CD4-positive, alpha-beta T cell treated with Interleukin-15 for 4 hours (primary cell): ENCODE measurements at places on chromosomes 5 and 9.
A peak's percentile ranks its signal among the peaks of the same experiment; 100 is the strongest.

GRCh38 chr5:38827525-38827924 is 18.3 kb upstream of the OSMR start:
- no peak for DNase-seq

DNA sequence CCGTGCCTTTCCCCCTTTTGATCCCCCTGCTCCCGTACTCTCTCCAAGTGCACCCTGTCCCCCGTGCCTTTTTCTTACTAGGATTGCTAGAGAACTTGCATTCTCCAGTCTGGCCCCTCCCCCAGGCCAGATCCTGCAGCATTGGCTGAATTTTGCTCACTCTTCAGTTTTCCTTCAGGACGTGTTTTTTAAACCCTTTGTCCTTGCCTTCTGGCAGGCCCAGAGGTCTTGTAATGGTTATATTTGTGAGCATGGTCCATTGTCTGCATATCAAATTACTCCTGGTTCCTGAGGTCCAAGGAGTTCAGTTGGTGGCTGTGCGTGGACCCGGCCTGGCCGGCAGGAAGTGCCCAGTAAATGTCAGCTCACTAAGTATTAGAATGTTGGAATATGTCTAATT is 606 bp downstream of the TBC1D13 start:
- no peak for DNase-seq

DNA sequence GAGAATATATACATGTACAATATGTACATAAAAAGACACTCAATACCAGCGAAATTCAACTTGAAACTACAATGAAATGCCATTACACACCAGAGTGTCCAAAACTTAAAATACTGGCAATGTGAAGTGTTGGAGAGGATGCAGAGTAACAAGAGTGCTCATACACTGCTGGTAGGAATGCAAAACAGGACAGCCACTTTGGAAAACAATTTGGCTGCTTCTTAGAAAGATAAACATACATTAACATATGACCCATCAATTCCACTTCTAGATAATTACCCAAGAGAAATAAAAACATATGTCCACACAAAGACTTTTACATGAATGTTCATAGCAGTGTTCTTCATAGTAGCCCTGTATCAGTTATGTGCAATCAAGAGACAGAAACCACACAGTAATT is 39.4 kb upstream of the BARX1 start:
- DNase-seq: no peak

GRCh38 chr5:171845040-171845630 is 59.5 kb downstream of the SMIM23 start:
- no peak for DNase-seq

- no peak for DNase-seq
These were observed 7.7 kb downstream of the CXXC5 start for GRCh38 chr5:139655727-139656271.

DNA sequence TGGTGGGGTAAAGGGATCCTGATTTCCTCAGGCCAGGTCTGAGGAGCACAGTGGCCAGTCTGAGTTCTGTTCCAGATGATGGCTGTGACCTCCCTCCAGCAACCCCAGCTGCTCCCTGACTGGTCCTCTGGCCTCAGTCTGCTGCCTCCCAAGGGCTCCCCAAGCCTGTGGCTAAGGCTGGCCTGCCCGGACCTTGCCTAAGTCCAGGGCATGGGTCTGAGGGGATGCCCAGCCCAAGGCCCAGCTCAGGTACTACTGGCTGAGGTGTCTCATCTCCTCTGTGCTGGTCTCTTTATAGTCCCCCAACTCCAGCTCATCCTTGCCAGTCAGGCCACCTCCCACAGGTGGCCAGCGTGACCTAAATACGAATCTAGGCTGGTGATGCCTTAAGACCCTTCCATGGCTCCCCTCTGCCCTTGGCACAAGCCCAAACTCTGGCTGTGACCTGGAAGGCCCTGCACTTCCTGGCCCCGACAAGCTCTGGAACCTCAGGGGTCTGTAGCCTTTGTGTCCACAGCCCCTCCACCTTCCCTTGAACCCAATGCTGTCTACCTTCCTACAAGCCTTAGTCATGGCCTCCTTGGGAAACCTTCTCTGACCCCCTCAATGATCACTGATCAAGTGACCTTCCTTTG is 9.8 kb downstream of the KIF12 start:
- DNase-seq: no peak

DNA sequence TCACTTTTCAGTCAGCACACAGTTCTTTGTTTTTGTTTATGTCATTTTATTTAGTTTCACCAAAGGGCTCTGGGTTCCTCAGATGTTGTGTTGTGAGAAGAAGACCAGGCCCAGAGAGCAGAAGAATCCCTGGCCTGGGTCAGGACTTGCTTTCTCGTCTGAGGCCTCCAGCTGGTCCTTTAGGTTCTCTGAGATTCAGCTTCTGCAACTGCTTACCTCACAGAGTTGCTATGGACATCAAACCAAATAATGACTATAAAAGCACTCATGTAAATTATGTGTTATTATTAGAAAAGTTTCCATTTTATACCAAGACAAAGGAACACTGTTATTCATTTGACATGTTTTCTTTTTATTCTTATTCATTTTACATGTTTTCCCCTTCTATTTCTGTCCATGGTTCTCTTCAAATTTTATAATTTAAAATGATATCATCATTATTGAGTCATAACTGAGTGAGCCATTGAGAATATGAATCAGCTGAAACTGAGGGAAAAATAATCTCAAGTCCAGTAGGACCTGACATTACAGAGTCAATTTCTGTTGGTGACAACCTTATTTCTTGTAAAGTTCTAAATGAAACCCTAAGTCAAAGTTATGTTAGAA is 44.0 kb upstream of the GLRX start:
- no peak for DNase-seq

- no peak for DNase-seq
These were observed 72.3 kb downstream of the XRCC4 start for GRCh38 chr5:83149671-83150070.

GRCh38 chr5:144567421-144567780 is 396.7 kb downstream of the KCTD16 start:
- DNase-seq: no peak

GRCh38 chr5:124536333-124536732 is 210.1 kb downstream of the ZNF608 start:
- DNase-seq: no peak

DNA sequence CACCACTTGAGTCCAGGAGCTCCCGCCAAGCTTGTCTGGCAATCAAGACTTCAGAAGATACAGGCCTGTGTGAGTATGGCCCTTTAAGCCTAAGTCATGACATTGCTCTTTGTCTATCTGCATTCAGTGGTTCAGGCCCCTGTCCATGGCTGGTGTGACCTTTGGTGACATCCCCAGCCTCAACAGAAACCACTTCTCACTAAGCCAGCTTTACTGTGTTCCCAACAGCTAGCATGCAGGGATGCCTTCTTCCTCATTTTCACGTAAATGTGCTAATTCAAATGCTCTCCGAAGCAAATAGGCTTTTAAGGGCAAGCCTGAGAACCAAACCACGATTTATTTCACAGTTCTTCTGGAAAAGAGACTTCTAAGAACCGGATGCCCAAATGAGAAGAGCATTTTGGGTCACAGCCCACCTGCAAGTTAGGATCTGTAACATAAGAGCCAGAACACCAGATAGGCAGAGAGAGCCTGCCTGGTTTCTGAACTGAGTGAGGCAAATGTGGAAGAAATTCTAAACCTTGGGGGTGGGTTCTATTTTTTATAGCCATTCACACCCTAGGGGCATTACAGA is 14.9 kb downstream of the CD180 start:
- DNase-seq: peak; percentile 42

- no peak for DNase-seq
These were observed 128.0 kb upstream of the KLF9 start for GRCh38 chr9:70542311-70542931.

DNA sequence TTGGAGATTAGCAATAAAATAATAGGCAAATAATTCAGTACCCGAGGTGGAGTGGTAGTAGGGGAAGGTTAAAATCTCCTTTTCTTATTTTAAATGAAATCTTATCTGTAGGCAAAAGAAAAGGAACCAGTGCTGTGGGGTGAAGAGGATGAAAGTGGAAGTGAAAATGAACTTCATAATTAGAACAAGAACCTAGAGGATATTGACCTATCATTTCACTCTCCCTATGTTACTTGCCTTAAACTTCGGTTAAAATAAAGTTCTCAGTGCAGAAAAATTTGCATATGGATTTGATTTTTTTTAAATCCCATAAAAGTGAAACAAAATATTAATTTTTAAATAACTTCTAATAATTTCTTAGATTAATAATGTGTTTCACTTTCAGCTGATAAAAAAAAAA is 1094.9 kb upstream of the C9orf72 start:
- DNase-seq: no peak

GRCh38 chr5:67147760-67148159 is 48.8 kb downstream of the CD180 start:
- DNase-seq: no peak

DNA sequence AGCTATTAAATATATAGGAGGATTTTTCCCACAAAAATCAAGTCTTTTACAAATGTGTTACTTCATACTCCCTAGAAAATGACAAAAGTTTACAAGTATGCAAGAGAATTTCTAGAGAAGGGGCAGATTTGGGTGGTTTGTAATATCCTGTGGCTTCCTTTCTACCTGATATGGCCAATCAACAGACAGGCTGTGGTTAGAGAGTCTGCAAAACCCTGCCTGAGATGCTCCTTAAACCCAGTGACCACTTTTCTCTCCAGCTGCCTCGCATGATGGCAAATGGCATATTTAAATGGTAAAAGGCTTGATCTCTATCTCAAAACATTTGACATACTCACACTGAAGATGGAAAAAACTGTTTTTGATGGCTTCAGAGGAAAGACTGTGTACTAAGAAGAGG is 550.1 kb upstream of the ZNF462 start:
- no peak for DNase-seq

- no peak for DNase-seq
These were observed 218.6 kb downstream of the ESM1 start for GRCh38 chr5:54766748-54767147.

- DNase-seq: peak; percentile 76
These were observed 30.4 kb downstream of the CAMK4 start for GRCh38 chr5:111254613-111255012.

- no peak for DNase-seq
These were observed 35.6 kb upstream of the NIM1K start for GRCh38 chr5:43156388-43156787.

DNA sequence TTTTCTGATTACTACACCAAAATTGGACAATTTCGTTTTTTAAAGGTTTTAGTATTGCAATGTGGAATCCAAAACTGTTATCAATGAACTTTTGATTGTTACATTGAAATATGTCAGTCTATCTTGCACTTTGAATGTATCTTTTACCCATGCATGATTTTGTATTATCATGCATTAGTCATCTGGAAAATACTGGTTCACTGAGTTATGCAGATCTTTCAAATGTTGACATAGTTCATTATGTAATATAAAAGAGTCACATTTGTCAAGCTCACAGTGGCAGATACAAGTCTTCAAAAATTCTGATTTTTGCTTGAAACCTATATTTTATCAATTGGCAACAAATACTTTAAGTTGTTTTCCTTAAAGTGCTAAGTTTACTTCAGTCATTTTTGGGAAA is 85.2 kb downstream of the NR3C1 start:
- no peak for DNase-seq

- no peak for DNase-seq
These were observed 79.5 kb upstream of the ZSWIM6 start for GRCh38 chr5:61252643-61252925.

DNA sequence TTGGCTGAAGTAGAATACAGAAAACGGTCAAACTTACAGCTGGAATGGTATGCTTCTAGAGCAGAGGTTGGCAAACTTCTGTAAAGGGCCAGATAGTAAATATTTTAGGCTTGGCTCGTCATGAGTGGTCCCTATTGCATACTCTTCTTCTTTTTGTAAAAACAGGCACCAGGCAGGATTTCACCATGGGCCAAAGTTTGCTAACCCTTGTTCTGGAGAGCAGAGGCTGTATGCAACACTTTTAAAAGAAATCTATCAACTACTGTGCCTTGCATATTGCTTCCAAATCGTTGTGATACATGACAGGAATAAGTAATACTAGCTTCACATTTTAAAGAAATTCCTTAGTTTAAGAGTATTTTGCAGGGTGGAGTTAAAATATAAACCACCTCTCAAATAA is 15.6 kb upstream of the COL23A1 start:
- no peak for DNase-seq

DNA sequence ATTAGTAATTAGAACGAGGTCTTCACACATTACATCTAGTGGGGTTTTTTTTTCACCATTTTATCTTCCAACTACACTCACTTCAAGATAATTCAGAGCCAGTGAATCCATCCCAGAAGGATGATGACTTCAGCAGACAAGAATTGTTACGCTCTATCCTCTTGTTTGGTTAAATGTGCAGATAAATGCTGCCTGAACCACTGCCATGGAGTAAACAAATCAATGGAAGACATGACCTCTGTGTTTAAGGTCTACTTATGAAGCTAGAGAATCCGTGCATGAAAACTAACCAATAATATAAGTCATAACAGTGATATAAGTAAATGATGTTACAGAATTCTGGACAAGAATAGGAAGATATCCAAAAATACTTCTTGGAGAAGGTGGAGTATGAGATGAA is 602.6 kb downstream of the TLR4 start:
- DNase-seq: no peak

- no peak for DNase-seq
These were observed 155.9 kb upstream of the COL5A1 start for GRCh38 chr9:134485653-134486052.

GRCh38 chr9:96383165-96383942 is at the start of gene SLC35D2:
TSS of gene SLC35D2 (minus strand) at chr9:96383711. CDS start at chr9:96383634, 77 bp downstream.
- DNase-seq: no peak

DNA sequence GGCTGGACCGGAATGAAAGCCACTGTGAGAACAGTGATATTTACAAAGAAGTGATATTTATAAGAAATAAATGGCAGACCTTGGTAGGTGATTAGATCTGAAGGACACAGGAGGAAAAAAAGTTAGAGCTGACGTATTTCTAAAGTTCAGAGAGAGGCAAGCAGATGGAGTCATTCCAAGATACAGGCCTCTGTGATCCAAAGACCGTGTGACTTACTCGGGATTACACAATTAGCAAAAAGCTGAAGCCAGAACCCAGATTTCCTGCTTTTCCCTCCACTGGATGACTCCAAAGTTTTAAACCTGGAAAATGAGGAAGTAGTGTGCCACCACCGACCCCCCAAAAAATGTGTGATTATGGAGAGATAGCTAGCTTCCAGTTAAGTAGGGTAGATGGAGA is 3.1 kb upstream of the DOCK8 start:
- DNase-seq: no peak

GRCh38 chr9:22136461-22137096 is 127.5 kb upstream of the CDKN2B start:
- DNase-seq: no peak

DNA sequence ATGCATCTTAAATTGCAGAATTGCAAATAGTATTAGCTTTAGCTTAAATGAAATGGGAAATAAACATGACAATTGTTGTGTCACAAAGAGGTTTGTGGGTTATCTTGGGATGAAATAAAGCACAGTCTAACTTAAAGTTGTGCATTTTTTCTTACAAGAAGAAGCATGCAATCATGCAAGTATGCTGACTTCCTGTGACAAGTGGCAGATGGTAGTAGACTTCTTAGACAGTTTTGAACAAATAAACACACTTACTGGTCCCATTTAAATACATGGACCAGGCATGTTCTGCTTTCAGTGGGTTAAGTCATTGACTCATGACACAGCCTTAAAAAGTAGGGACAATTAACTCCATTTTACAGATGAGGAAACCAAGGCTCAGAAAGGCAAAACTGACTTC is 15.9 kb upstream of the C5orf63 start:
- no peak for DNase-seq

- no peak for DNase-seq
These were observed 57.2 kb upstream of the GHR start for GRCh38 chr5:42366051-42366450.

- DNase-seq: no peak
These were observed 107.7 kb upstream of the CDKN2B start for GRCh38 chr9:22116758-22117157.
